Stimulated activated CD4-positive, alpha-beta T cell treated with anti-CD3 and anti-CD28 coated beads, Interleukin-12 subunit alpha, Interleukin-12 subunit beta, amount 100 ng/mL, for 24 hours (primary cell): ENCODE measurements at places on chromosomes 7 and 10.

- no peak for DNase-seq
Measured at GRCh38 chr10:21831986-21832820, 171.3 kb downstream of the DNAJC1 start.

- no peak for DNase-seq
Measured at GRCh38 chr7:153829525-153829924, 222.7 kb upstream of the DPP6 start.

DNA sequence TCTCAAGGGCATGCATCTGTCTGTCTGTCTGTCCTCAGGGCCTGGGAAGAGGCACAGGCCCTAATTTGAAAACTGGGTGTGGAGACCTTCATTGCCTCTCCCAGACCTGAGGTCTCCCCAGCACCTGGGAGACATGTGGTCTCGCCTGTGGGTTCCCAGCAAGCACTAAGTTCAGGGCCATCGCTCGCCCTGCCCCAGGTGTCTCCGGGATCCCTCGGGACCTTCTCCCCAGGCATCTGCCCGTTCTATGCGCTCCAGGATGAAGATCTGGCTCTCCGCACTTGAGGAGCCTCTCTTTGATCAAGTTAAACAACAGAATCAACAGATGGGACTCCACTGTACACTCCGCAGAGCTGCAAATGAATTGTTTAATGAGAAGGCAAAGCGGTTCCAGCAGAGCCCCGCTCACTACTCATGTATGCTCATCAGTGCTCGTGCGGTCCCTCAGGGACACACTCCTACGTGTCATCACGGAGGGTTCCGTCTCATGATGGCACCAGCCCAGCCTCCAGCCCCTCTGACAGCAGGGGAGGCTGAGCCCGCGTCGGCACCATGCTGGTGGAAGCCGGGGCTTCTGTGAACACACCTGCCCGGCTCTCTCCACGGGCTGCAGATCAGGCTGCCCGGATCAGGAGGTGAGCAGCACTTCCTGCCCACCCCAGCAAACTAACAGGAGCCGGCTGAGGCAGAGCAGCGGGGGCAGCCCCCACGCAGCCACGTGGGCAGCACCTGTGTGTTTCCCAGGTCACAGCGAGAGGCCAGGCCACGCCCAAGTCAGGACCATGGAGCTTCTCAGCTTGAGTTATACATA lies 132.8 kb downstream of the TCERG1L start:
- DNase-seq, result no peak

- no peak for DNase-seq
Measured at GRCh38 chr10:118692872-118693271, 61.9 kb downstream of the CACUL1 start.

GRCh38 chr10:43187213-43187612 lies 49.0 kb downstream of the CSGALNACT2 start:
- no peak for DNase-seq

- no peak for DNase-seq
Measured at GRCh38 chr10:101538446-101538845, 49.6 kb downstream of the POLL start.

DNA sequence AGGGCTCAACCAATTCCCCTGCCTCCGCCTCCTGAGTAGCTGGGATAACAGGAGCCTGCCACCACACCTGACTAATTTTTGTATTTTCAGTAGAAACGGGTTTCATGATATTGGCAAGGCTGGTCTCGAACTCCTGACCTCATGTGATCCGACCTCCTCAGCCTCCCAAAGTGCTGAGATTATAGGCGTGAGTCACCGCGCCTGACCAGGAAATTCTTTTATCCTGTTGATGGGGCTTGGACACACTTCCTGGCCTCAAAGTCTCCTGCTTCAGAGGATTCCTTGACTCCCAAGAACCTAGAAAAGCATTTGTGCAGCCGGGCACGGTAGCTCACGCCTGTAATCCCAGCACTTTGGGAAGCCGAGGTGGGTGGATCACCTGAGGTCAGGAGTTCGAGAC lies 16.2 kb downstream of the ZNF425 start:
- no peak for DNase-seq

GRCh38 chr10:90461437-90462155 lies 396.2 kb downstream of the HTR7 start:
- DNase-seq, result no peak

- no peak for DNase-seq
Measured at GRCh38 chr7:33710608-33711007, 194.7 kb upstream of the BMPER start.

DNA sequence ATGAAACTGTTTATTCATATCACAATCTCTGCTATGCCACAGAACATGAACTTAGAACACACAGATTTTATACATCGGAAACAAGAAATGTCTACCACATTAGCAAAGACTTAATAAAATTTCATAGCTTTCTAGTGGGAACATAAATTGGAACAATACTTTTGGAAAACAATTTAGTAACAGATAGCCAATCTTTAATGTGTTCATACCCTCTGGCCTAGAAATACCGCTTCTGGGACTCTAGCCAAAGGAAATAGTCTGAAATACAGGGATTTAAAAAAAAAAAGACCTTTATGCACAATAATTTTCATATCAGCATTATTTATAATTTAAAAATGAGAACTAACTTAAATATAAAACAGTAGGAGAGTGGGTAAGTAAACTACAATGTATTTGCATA lies 168.5 kb downstream of the PLXNA4 start:
- DNase-seq, result no peak

GRCh38 chr7:112202816-112203215 lies 3.4 kb downstream of the DOCK4 start:
- no peak for DNase-seq

DNA sequence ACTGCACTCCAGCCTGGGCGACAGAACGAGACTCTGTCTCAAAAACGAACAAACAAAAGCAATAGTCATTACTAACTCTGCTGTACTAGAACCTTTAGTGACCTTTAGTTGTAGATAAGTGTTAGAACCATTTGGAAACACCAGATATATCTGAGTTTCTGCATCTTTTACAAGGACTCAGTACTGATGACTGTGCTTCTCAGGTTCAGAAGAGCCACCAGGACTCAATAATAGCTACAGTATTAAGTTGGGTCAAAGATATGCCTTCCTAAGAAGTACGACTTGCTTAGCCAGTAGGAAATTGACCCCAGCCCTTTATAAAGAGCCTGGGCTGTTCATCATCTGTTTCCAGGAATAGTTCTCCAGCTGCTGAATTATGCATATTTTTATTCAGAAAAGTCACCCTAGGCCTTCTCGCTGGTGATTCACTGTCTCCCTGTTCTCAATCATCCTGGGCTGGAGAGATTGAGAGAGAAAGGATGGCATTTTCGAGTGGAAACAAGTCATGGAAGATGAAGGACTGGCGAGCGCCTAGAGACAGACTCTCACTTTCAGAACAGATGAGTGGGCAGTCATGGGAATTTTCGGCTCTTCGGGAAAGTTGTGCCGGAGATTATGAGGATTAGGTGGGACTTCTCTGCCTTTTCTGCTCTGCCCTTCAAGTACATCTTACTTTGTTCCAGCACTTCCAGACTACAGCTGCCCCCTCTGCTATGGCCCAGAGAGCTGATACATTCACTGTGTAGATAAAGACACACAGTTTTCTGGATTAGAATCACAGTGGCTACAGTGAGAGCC lies 316.1 kb downstream of the CCDC3 start:
- no peak for DNase-seq

- DNase-seq, result no peak
Measured at GRCh38 chr10:43128958-43129706, 9.1 kb upstream of the CSGALNACT2 start.

GRCh38 chr10:12418725-12419261 lies 69.4 kb downstream of the CAMK1D start:
- no peak for DNase-seq

- no peak for DNase-seq
Measured at GRCh38 chr7:38224392-38224791, 46.3 kb downstream of the STARD3NL start.

DNA sequence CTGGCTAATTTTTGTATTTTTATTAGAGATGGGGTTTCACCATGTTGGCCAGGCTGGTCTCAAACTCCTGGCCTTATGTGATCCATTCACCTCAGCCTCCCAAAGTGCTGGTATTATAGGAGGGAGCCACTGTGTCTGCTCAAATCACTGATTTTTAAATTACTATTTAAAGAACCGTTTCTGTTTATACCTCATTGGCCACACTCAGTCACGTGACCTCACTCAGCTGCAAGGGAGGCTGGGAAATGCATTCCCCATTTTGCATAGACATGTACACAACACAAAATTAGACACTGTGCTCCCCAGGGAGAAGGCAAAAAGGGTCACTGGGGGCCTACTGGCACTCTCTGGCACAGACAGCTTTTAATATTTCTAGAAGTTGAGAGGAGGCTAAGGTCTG lies 13.6 kb upstream of the CALU start:
- DNase-seq, result no peak

GRCh38 chr10:79176949-79177602 lies 108.3 kb downstream of the ZMIZ1 start:
- no peak for DNase-seq

DNA sequence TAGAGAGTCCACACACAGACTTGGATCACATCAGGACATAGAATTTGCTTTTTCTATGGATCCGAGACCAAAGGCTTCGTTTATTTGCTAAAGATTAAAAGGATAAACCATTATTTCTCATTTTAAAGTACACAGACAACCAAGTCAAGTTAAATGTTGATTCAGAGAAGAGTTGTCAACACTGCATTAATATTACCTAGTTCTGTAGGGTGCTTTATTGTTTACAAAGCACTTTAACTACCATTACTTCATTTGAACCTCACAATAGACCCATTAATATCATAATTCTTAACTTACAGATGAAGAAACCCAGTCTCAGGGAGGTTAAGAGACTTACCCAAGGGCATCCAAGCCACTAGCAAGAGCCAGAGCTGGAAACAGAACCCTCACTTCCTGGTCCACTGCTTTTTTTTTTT lies 43.2 kb upstream of the GSAP start:
- no peak for DNase-seq

- no peak for DNase-seq
Measured at GRCh38 chr10:48600645-48601505, 4.0 kb downstream of the ARHGAP22 start.

DNA sequence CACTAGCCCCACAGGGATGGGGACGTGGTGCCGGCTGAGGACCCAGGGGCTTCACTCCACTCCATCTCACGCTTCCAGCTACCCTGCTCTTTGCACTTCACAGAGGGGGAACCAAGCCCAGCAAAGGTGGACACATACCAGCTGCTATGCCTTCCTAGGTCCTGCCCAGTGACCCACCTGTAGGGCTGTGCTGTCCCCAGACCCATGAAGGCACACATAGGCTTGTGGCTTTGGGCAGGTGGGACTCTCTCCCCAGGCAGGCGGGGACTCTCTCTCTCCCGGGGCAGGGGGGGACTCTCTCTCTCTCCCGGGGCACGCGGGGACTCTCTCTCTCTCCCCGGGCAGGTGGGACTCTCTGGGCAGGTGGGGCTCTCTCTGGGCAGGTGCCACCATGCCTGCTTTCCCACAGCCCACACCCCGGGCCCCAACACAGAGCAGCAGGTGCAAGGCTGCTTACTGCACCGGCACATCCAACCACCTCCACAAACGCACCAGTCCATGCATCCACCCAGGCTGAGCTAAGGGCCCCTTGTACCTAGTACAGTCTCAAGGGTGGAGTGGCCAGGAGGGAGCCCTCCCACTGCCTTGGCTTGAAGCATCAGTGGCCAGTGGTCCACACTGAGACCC lies 13.8 kb upstream of the GPR146 start:
- DNase-seq, result no peak

DNA sequence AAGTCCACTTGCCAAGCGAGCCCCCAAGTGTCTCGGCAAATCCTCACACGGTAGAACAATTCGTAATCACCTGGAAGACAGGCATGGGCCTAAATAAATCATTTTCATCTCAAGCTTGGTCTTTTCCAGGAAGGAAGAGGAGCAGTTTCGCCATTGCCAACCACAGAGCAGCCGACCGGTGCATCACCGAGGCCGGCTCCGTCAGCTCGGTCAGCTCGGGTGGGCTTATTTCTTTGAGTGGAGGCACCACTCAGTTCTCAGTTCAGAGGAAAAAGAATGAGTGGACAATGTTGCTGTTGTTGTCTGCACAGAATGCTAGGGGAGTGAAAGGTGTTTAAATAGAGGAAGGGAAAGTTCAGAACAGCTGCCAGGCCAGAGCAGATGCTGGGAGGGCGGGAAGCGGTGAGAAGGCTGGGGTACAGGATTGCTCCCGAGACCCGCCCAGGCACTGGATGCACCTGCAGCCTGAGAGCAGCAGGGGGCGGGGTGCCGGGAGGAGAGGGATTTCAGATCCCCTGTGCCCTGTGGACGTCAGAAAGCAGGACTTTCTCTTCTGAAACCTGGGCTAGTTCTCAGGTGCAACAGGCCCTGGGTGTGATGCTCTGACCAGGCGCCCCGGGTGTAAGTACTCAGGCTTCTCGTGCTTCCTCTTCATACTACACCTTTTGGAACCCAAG lies 17.7 kb upstream of the IGFBP3 start:
- DNase-seq, result no peak

DNA sequence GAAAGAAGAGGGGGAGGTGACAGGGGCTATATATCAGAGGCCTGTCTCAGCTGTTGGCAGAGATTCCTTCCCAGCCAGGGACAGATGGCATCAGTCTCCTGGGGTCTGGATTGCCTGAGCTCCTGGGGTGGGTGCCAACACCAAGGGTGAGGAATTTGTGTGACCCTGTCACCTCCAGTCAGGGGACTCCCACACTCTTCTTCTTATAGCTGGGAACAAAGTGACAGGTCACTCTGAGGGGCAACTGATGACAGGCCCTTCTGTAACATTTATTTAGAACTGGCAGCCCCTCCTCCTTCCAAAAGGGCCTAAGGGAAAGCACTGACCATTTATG lies 53.7 kb upstream of the DUSP5 start:
- DNase-seq, result no peak

GRCh38 chr7:55244006-55244745 lies 121.0 kb upstream of the LANCL2 start:
- no peak for DNase-seq

GRCh38 chr7:159027789-159028507 lies 116.7 kb downstream of the VIPR2 start:
- no peak for DNase-seq

DNA sequence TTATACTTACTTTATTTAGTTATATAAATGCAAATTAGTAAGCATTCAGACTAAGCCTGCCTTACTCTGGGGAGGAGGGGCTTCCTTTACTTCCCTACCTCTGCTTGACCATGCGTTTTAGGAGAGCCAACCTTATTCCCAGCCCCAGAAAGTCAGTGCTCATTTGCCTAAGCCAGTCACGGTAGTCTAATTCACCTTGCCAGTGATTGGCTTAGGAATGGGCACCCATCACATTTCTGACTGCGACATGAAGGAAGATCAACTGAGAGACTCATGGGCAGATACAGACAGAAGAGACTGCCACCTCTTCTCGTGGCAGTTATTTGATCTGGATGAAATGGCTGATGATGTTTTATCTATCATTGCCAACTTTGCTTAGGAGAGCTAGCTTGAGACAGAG lies 29.5 kb downstream of the RPA3 start:
- DNase-seq, result no peak

GRCh38 chr7:103797647-103798307 lies 191.7 kb downstream of the RELN start:
- no peak for DNase-seq

DNA sequence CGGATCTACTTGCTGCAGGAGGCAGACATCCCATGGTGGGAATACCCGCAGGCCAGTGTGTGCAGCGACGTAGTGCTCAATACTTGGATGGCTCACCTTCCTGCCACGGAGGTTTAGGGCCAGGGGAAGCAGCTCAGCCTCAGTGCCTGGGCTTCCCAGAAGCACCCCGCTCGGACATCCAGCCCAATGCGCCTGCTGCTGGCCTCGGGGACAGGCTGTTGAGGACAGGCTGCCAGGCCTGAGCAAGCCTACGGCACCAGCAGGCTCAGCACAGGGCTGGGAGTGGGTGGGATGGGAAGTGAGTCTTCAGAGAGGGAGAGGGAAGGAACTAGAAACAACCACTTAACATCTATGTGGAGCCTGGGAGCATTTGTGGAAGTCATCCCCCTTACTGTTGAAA lies 441.3 kb upstream of the MGMT start:
- DNase-seq, result no peak
